ENCODE measurements at places on chromosomes 5 and 9. TPM values are rescaled to one million over a fixed set of nuclear protein-coding genes. Genes with fewer than 3 reads are reported as not detected.

GRCh38 chr9:126440940-126441339 is 114.3 kb downstream of the MVB12B start:
- DNase-seq, result no peak

DNA sequence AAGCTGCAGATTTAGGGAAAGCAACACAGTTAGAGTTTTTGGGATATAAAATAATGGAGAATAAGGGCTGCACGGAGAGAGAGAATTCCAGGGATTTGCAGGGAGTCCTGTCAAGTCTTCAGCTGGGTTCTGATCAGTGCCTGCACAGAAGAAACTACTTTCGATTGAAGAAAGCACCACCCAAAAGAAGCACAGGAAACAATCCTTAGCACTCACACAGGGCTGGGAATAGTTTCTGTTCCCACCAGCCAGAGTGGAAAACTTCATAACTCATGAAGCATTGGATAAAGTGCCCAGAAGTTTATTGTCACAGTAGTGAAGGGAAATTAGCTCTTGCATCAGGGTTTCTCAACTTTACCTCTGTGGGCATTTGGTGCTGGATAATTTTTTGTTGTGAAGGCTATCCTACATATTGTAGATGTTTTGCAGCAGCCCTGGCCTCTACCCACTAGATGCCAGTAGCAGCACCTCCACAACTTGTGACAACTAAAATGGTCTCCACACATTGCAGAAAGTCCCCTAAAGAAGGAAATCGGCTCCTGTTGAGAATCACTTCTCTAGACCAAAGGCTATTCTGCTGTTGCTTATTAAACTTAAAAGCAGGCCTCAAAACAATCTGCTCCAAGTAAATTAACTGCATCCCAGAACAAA is 71.0 kb upstream of the FAM120A start:
- DNase-seq, result no peak

GRCh38 chr5:176774216-176775171 is 35.9 kb upstream of the UNC5A start:
- DNase-seq, result no peak

GRCh38 chr5:73039082-73039481 is 81.3 kb upstream of the TMEM171 start:
- DNase-seq, result no peak

GRCh38 chr5:66810848-66811261 is 214.7 kb downstream of the MAST4 start:
- DNase-seq, result no peak

- DNase-seq, result no peak
These were observed 24.8 kb downstream of the RANBP3L start for GRCh38 chr5:36276864-36277263.

DNA sequence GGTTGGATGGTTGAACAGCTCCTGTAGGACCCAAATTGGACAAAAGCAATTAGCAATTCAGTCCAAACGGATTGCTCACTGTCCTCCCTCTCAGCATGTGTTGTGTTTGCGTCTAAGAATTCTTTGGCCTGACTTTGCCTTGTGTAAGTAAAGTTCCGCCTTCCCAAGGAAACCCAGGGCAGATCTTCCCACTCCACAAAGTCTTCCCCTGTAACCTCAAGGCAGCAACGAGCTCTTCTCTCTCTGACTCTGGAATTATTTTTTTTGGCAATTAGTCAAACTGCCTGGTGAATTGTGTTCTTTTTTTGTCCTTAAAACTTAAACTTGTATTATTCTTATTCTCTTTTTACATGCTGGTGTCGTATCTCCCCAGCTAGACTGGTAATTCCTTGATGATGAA is 20.7 kb upstream of the BASP1 start:
- DNase-seq, result no peak

- peak; percentile 30 for DNase-seq
These were observed 31.8 kb downstream of the SPATA31C2 start for GRCh38 chr9:88106492-88106891.

DNA sequence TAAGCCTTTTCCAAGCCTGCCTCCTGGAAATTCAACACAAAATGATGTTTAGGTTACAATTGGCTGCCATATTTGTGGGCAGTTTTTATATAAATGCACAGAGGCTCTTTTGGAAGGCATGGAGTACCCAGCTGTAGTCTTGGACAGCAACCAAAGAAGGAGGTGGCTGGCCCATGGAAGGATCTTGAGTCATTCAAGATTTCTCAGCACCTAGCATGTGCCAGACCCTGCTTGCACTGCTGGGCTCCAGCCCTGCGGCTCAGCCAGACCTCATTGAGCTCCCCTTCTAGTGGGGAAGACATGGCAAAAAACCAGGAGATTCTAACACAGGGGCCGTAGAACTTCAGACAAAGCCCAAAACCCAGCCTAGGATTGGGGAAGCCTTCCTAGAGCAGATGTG is 22.1 kb downstream of the JADE2 start:
- DNase-seq, result no peak

DNA sequence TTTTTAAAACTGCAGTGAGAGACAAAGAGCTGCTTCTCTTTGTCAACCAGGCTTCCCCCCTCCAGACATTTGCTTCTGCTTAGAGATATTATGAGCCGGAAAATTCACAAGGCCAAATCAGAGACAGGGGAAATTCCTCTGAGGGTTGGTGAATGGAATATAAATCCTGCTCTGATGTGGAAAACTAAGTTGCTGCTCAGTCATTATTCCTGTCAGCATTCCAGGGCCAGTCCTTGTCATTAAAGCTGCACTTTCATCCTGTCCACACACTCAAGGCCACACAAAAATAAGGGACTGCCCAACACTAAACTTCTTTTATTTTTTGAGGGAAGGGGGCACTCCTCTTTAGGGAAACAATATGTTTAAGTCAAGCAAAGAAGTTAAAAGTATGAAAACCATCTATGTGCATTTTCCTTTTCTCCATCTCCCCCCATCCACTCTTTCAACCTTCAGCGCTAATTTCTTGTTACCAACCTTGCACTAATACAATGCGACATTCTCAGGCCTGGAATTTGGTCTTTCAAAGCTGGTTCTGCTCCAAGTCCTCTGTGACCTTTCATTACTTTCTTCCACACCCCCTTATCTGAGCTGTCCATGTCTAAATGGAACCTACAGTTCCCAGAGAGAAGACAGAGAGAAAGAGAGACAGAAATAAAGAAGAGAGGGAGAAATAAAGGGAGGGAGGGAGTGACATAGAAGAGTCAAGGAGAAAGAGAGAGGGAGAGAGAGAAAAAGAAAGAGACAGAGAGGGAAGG is 118.9 kb upstream of the S1PR3 start:
- DNase-seq, result no peak

DNA sequence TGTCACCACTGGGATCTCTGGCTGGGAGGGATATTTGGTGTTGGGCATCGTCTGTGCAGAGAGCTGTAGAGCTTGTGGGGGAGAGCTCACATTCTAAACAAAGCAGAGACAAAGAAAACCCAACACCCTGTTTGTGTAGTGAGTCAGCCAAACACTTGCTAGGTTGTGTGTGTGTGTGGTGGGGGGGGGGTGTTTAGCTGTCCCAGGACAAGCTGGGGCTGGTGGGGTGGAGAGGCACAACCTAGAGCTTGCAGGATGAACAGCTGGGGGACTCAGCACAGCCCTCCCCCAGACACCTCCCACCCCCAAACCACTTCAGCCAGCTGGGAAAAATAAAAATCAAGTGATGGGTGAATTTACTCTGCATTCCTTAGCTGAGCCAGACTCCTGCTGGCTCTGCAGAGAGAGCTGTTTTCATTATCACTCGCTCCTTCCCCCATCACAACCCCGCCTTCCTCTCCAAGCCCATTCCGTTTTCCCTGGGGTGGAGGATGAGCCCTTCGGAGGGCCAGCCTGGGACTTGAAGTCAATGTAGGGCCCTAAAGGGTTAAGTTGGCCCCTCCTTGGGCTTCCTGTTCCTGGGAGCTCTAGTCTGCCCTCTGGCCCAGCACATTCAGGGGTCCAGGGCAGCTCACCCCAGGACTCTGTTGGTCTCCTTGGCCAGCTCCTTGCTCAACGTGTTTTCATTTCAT is 2.6 kb downstream of the OLFML2A start:
- no peak for DNase-seq

DNA sequence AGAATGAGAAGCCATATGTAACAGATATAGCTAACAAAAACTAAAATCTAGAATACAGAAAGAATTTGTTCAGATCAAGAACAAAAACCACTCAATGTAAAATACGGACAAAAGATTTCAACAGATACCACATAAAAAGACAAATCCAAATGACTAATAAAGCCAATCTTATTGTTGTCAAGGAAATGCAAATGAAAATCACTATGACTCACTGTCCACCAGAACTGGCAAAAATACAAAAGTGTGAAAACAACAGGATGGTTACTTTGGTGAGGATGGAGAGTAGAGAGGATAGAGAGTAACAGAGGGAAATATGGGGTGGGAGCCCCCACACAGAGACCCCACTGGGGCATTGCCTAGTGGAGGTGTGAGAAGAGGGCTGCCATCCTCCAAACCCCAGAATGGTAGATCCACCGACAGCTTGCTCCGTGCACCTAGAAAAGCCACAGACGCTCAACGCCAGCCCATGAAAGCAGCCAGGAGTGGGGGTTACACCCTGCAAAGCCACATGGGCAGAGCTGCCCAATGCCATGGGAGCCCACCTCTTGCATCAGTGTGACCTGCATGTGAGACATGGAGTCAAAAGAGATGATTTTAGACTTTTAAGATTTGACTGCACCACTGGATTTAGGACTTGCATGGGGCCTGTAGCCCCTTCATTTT is 15.2 kb upstream of the RHOBTB3 start:
- DNase-seq, result no peak

- no peak for DNase-seq
These were observed 2.0 kb downstream of the IL31RA start for GRCh38 chr5:55853041-55853670.

GRCh38 chr9:127058011-127058644 is 64.3 kb downstream of the ANGPTL2 start:
- no peak for DNase-seq

DNA sequence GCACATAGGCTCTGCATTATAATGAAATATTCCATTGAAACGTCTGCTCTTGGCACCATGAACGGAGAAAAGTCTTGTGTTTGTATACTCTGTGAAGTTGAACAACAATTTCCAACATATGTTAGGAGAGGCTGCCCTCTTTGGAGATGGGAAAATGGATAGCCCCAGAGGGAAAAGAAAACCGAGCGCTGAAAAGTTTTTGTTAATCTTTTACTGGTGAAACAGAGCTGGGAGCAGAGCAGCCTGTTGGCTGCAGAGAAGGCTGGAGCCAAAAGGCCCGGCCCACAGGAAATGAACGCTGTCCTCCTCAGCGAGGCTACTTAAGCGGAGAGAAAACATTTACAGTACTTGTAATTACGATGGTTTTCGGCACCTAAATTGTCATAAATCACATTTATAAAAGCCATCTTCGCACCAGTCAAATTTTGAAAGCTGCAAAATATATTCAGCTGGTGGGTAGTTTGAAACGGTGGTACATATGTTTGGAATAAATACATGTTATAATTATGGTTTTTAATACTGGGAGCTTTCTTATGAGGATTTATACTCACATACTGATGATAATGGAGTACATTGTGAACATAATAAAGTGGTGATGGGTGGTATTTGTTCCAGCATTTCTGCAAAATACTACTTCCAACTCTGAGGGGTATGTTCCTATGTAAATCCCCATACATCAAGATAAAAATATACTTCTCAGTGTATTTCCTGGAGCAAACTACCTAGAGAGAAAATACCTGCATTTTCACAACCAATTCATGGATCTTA is 129.6 kb upstream of the CNTLN start:
- peak; percentile 77 for DNase-seq

DNA sequence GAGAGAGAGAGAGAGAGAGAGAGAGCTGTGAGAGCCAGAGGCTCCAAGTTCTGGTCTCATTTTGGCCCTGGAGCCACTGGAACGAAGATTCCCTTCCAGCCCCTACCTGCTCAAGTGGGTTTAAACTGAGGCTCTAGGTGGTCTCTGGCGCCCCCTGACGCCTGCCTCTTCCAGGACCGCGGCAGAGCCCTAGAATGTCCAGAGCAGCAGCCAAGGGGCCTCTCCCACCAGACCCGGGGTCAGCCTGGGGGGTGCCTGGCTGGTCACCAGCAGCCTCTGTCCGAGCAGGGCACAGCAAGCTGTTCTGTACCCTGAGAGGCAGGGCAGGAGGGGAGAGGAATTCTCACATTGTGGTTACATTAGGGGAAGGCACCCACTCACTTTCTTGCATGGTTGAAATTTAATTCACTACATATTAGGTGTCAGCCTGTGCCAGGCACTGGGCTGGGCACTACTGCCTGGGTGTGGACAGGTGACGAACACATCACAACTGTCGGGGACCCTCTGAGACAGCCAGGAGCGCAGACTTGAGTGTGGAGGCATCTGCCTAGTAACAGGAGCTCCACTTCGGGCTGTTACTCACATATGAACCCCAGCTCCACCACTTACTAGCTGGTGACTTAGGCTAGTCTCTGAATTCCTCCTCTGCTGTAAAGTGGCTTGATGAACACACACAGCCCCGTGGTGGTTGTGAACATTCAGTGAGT is 44.5 kb downstream of the AMBP start:
- no peak for DNase-seq

GRCh38 chr5:141845371-141845851 is 32.8 kb downstream of the PCDH1 start:
- DNase-seq, result no peak

GRCh38 chr5:133794771-133795415 is 173.5 kb downstream of the C5orf15 start:
- DNase-seq, result no peak

- DNase-seq, result no peak
These were observed 11.0 kb downstream of the SPINK14 start for GRCh38 chr5:148179234-148179824.

DNA sequence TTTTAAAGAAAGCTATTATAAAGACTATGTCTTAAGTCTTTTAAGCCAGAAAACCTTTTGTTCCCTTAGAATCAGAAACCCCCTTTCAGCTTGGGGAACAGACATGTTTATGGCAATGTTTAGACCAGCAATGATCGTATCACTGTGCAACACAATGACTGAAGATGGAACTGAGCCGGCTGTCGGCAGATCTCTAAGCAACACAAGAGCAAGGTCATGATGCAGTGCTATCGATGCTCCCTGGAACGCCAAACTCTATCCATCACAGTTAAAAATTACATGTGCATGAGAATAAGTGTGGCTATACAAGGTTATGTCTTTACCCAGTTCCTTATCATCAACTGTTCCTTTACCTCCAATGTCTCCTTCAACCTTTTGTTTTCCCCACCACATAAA is 1.8 kb upstream of the RNF44 start:
- no peak for DNase-seq

DNA sequence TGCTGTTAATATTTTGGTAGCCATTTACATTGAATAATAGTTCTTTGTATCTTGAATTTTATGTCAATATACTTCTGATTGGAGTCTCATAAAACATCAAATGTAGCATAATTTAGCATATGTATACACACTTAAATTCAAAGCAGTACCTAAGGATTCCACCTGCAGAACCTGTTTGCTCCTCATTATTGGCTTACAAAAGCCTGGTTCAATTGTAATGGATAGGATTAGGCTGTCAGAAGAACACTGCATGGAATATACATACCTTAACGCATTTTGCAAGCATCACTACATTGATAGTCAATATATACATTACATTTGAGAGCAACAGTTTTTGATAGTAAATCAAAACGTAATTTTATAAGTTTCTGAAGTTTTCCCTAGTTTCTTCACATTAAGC is 711.3 kb upstream of the COX7C start:
- no peak for DNase-seq

PCDHB15 gene
- 14.9 TPM for polyA plus RNA-seq

SPATA31A1 gene
- not detected for polyA plus RNA-seq

RASGRF2 gene
- 2.4 TPM for polyA plus RNA-seq

IFNA13 gene
- polyA plus RNA-seq, result not detected

PCSK1 gene
- polyA plus RNA-seq, result 0.27 TPM

CFAP157 gene
- 9.8 TPM for polyA plus RNA-seq

CERCAM gene
- 48.0 TPM for polyA plus RNA-seq

PCDHGA3 gene
- 3.6 TPM for polyA plus RNA-seq

SLC36A3 gene
- not detected for polyA plus RNA-seq

CARD9 gene
- 3.0 TPM for polyA plus RNA-seq

CSF1R gene
- polyA plus RNA-seq, result 18.6 TPM

DEPDC1B gene
- polyA plus RNA-seq, result 32.0 TPM

PHF2 gene
- polyA plus RNA-seq, result 40.4 TPM

Measured in renal cortex interstitium (tissue), 15 donors.